NCI-H1694 treated with DMSO at 0.1 percent for 48 hours (cell line): ENCODE measurements at places on chromosomes 3 and 15.

DNA sequence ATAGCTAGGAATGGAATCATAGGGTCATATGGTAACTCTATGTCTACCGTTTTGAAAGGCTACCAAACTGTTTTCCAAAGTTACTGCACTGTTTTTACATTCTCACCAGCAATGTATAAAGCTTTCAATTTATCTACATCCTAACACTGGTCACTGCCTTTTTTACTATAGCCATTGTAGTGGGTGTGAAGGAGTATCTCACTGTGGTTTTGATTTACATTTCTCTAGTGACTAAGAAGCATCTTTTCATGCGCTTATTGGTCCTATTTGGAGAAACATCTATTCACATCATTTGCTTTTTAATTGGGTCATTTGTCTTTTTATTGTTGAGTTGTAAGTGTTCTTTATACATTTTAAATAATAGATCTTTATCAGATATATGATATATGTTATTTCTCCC is 53.3 kb downstream of the PIK3R4 start:
- no peak for DNase-seq

DNA sequence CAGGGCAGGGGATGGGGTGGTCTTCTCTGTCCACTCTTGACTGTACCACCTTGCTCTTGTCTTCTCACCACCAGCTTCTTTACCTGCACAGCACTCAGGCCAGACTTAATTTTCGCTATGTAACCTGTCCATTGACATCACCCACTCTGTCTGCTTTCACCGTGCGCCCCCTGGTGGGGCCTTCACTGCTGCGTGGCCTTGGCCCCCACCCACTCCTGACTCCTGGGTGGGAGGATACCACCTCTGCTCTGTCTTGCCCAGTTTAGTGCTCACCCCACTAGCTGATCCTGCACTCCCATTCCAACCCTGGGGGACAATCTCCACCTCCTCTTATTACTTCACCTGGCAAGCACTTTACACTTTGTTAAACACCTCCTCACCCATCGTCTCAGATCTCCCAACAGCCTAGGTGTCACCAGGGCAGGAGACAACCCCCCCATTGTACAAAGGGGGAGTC is 17.7 kb downstream of the PTH1R start:
- DNase-seq = no peak

GRCh38 chr3:50174517-50174895 is 16.9 kb upstream of the GNAT1 start:
- no peak for DNase-seq

DNA sequence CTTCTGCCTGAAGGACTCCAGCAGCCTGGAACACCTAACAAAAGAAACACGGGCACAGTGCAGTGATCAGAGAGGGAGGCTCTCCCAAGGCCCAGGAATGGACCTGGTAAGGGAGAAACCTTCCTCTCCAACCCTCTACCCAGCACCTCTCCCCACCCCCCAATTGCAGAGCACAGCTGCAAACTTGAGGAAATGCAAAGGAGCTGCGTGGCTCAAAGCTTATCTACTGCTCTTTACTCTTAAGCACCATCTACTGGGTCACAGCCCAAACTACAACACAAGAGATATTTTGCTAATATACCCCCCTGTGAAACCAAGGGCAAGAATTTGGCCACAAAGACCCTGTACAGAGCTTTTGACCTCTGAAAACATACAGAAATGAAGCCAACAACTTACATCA is 328.3 kb downstream of the OXSM start:
- DNase-seq = no peak

DNA sequence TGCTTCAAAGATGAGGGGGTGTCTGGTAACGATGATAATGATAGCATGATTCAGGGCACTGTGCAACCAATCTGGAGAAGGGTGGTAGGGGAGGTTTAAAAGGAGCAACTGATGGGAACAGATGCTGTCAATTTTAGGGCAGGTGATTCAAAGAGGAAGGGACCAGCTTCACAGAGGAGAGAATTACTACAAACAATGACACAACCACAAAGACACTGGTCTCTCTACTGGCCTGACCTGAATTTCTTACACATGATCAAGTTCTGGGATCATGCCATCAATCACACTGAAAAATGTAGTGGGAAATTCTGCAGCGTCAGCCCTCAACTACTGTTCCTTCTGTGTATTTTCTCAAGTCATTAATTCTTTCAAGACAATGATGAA is 2.6 kb upstream of the CDV3 start:
- no peak for DNase-seq

- no peak for DNase-seq
Measured at GRCh38 chr3:173785004-173785403, 387.5 kb downstream of the NLGN1 start.
